Thymus (tissue), 14 donors: ENCODE measurements at places on chromosomes 16 and 17. TPM values are rescaled to one million over a fixed set of nuclear protein-coding genes. Genes with fewer than 3 reads are reported as not detected.

DNA sequence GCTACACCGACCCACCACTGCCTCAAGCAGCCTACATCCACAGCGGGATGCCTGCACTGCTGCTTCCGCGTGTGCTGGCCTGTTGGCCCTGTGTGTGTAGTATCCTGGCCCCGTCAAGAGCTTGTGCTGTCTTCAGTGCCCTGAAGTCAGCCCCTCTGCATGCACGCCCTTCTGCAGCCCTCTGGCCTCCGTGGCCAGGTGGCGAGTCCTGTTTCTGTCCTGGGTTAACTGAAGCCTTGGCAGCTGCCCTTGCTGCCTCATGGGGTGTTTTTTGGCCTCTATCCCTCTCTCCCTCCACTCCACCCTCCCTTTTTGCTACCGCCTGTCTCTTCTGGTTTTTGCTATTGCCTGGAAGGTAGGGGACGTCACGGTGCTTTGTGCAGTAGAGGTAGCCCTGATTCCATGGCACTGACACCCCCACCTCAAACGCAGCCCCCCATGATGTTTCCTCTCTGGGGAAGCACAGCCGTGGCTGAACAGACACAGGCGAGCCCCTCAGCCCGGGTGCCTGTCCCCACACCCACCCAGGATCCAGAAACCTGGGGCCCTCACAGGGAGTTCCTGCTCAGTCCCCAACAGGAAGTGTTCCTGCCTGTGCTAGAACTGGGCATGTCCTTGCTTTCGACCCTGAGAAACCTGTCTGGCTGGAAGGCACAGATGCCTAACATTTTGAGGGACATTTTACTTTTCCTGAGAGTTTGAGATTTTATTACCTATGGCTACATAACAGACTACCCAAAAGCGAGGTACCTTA, 18.8 kb upstream of the AMZ2 start:
- no peak for DNase-seq

The ELOB gene
- total RNA-seq = 349 TPM

DNA sequence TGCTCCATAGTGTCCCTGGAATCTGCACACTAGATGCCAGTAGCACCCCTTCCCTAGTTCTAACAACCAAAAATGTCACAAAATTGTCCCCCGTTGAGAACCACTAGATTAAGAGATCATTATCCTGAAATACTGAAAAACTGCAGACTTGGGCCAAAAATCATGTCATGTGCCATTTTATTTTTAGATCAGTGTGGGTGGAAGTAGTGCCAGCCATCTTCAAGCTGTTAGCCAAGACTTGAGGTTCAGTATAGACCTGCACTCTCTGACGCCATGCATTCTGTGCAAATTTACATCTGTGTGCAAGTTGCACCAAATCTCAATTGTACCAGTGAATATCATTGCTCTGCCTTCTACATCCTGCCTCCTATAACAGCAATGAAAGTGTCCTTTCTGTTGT, 31.5 kb upstream of the NOL11 start:
- no peak for DNase-seq

GRCh38 chr17:37823996-37824395, 79.1 kb upstream of the HNF1B start:
- no peak for DNase-seq
